Esophagus (tissue), 2 donors: ENCODE measurements at places on chromosomes 1 and 21. TPM values are rescaled to one million over a fixed set of nuclear protein-coding genes. Genes with fewer than 3 reads are reported as not detected.

Gene LCE2C
- not detected for polyA plus RNA-seq

Gene CENPF
- 7.0 TPM for polyA plus RNA-seq

Gene GPA33
- polyA plus RNA-seq: 0.08 TPM

Gene LCK
- polyA plus RNA-seq: 2.4 TPM

Gene PLA2G2C
- polyA plus RNA-seq: 0.14 TPM

Gene PRAMEF18
- polyA plus RNA-seq: not detected

Gene HRNR
- polyA plus RNA-seq: 0.01 TPM

Gene ADCY10
- polyA plus RNA-seq: not detected

Gene AADACL4
- not detected for polyA plus RNA-seq

Gene LCE1A
- not detected for polyA plus RNA-seq

Gene FAM151A
- 0.24 TPM for polyA plus RNA-seq

Gene IRF6
- polyA plus RNA-seq: 36.7 TPM

Gene NHLH2
- polyA plus RNA-seq: 1.3 TPM

Gene TSPAN2
- 4.2 TPM for polyA plus RNA-seq

Gene LHX8
- 0.28 TPM for polyA plus RNA-seq

Gene AJAP1
- polyA plus RNA-seq: 0.12 TPM

Gene PCP4
- 28.9 TPM for polyA plus RNA-seq

Gene FCER1A
- polyA plus RNA-seq: 4.0 TPM

Gene PMVK
- 29.4 TPM for polyA plus RNA-seq

Gene HSD11B1
- 0.24 TPM for polyA plus RNA-seq

Gene SCAF4
- polyA plus RNA-seq: 9.7 TPM

Gene GJA4
- 2.6 TPM for polyA plus RNA-seq

Gene AKR1A1
- polyA plus RNA-seq: 242 TPM

Gene CKS1B
- polyA plus RNA-seq: 8.9 TPM

Gene AMIGO1
- 1.6 TPM for polyA plus RNA-seq
